A549 treated with AZD2906 at 1 μM for 4 hours (cell line): ENCODE measurements at places on chromosomes 12 and 14. TPM values are rescaled to one million over a fixed set of nuclear protein-coding genes. Genes with fewer than 3 reads are reported as not detected.

Gene SART3
- total RNA-seq: 35.2 to 49.5 TPM (median 38.8 TPM) in 5 replicates

Gene SLC6A15
- total RNA-seq: 3.6 to 4.7 TPM (median 4.0 TPM) in 5 replicates

Gene RAD51AP1
- total RNA-seq: 14.5 to 28.5 TPM (median 16.8 TPM) in 5 replicates

Gene WNK1
- total RNA-seq: 77.7 to 109 TPM (median 97.1 TPM) in 5 replicates

Gene DBX2
- total RNA-seq: not detected in 5 replicates

Gene MYH7
- total RNA-seq: 0.01 to 0.02 TPM (median 0.02 TPM) in 4 of 5 replicates, not detected in the other

Gene C14orf39
- not detected in 5 replicates for total RNA-seq

Gene PRB3
- not detected in 5 replicates for total RNA-seq

Gene OTOGL
- total RNA-seq: 0.02 TPM in 1 of 5 replicates, not detected in the others

Gene TSPAN8
- 0.08 to 0.22 TPM (median 0.17 TPM) in 4 of 5 replicates, not detected in the other for total RNA-seq

Gene SLC5A8
- not detected in 5 replicates for total RNA-seq

Gene C3AR1
- total RNA-seq: not detected in 5 replicates

Gene SLC6A13
- total RNA-seq: 0.22 to 0.36 TPM (median 0.26 TPM) in 5 replicates

Gene PZP
- not detected in 5 replicates for total RNA-seq

Gene GALNT8
- total RNA-seq: not detected in 5 replicates

Gene IRAK3
- 1.0 to 1.6 TPM (median 1.4 TPM) in 5 replicates for total RNA-seq
